ENCODE measurements at places on chromosomes 2 and 18.

- no peak for DNase-seq
These were observed 52.4 kb upstream of the ATP8B1 start for GRCh38 chr18:57855551-57855950.

DNA sequence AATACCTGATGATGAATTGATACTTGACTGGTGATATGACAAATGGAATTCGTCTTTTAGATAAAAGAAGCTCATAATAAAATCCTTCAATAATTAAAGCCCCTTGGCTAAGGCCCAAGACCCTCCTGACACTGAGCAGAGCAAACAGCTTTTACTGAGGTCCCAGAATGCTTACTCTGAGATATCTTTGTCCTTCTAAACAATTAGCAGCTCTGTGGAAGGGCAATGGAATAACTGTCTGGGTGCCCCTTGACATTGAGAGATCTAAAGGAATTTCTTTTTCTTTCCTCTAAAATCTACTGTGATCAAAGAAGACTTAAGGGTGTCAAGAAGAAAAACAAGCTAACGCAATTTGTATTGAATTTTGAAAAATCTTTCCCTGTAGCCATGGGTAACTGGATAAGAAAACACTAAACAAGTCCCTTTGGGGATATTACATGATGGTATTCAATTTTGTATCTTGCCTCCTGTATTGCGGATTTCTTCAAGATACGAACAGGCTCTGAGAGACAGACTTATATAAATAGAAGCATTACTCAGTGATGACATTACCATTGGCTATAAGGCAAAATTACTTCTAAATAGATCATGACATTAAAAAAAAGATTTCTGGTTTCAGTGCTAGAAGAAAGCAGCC is 128.8 kb downstream of the MREG start:
- DNase-seq = no peak

DNA sequence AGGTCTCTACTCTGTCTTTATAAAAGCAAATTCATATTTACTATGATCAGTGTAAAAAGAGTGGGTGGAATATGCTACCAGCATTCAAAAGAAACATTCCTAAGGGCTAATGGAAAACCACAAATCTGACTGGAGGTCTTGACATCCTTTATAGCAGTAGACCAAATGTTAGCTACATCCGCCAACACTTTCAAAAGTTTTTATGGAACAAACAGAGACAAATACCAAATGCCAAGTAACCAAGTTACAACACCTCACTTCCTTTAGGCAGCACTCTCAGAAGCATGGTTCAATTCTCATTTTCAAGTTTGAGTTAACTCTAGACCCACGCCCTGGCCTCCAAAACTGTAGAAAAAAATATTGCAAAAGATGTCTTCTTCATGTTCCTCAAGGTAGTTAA is 78.3 kb upstream of the SETBP1 start:
- no peak for DNase-seq

DNA sequence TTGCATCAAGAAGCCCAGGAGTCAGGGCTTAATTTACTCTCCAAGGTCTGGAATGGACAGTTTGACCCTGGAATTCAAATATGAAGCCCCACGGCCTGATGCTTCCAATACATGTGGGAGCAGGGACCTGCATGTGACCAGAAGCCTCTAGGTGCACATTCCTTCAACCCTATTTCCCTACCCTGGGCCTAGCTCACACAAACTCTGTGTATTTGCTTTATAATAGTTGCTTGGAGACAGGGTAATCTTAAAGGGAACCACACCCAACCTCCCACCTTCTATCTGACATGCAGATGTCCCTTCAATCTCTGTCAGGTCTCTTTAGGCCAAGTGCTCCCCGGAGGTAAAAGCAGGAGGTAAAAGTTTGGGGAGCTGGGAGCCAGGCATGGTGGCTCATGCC is 55.4 kb upstream of the PPP1CB start:
- DNase-seq = no peak

- no peak for DNase-seq
These were observed 270.7 kb downstream of the HRH4 start for GRCh38 chr18:24731158-24731557.

GRCh38 chr18:48639772-48640432 is 101.1 kb downstream of the CTIF start:
- DNase-seq = no peak

DNA sequence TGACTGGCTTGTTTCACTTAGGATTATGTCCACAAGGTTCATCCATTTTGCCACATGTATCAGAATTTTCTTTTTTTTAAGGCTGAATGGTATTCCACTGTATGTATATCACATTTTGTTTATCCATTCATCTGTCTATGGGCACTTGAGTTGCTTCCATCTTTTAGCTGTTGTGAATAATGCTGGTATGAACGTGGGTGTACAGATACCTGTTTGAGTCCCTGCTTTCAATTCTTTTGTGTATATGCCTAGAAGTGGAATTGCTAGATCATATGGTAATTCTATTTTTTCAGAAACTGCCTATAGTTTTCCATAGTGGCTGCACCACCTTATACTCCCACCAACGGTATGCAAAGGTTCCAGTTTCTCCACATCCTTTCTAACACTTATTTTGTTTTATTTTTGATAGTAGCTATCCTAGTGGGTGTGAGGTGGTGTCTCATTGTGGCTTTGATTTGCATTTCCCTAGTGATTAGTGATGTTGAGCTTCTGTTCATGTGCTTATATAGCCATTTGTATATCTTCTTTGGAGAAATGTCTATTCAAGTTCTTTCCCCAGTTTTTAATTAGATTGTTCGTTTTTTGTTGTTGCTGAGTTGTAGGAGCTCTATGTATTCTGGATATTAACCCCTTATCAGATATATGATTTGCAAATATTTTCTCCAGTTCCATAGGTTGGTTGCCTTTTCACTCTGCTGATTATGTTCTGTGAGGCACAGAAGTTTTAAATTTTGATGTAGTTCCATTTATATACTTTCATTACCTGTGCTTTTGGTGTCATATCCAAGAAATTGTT is 40.7 kb downstream of the TTC39C start:
- DNase-seq = peak; percentile 22

- peak; percentile 58 for DNase-seq
These were observed 53.4 kb downstream of the THADA start for GRCh38 chr2:43542285-43542933.

DNA sequence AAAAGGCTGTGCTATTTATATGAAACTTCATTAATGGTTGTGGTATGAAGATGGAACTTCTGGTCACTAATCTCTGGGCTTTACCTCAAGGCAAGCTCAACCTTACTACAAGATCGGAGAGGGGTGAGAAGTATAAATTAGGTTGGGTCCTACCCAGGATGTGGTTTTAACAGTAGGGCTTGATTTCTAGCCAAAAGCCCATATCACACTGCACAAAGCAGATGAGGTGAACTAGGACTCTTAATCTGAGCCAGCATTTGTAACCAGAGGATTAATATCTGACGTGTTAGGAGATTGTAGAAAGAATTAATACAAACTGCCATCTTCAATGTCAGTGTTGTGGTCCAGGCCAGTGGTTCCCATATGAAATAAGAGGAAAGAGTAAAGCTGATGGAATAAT is 86.4 kb upstream of the RGPD4 start:
- DNase-seq = no peak

- DNase-seq = no peak
These were observed 128.7 kb upstream of the L3MBTL4 start for GRCh38 chr18:6543330-6543908.

DNA sequence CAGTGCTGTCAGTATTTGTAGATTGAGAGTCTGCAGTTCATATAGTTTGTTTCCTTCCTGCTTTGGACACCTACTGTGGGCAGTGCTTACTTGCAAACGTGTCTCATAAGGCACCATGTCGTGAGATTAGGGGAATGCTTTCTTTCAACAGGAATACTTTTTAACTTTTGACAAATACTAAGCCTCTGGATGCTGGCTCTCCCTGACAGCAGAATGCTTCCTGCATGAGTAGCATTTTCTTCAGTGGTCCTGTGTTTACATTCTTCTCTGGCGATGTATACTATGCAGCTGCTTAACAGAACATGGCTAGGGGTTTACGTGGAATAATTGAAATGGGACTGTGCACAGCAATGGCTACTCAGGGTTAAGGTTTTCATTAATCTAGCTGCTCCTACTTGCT is 807.5 kb downstream of the MBD2 start:
- DNase-seq = no peak

GRCh38 chr2:72781480-72781879 is 44.4 kb downstream of the EXOC6B start:
- DNase-seq = no peak

DNA sequence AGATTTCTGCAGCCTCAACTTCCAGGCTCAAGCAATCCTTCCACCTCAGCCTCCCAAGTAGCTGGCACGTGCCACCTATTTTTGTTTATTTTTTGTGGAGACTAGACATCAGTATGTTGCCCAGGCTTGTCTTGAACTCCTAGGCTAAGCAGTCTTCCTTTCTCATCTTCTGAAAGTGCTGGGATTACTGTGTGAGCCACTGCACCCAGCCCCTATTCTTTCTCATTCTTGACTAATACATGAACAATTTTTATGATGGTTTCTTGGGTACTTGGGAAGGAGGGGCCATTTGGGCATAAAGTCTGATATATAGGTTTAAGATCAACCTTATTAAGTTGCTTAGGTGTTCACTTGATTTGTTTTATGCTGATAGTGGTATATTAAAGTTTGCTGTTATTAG is 26.2 kb downstream of the EPC2 start:
- no peak for DNase-seq

DNA sequence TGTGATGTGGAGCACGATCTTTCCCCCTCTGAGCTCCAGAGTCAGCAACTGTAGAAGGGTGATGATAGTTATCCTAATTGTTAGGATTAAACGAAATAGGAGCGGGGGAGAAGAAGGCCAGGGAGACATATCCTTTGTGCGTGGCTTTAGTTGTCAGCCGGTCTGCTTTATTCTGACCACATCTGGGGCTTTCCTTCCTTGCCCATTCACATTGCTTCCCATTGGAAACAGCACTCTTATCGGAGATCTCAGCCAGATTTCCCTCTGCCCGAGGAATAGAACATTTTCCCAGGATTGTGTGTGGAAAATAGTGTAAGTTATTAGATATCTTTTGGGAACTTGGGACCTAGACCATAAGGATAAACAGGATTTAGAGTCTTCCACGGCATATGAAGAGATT is 1.5 kb downstream of the RALB start:
- no peak for DNase-seq

GRCh38 chr18:41789001-41789400 is 166.0 kb upstream of the PIK3C3 start:
- no peak for DNase-seq

DNA sequence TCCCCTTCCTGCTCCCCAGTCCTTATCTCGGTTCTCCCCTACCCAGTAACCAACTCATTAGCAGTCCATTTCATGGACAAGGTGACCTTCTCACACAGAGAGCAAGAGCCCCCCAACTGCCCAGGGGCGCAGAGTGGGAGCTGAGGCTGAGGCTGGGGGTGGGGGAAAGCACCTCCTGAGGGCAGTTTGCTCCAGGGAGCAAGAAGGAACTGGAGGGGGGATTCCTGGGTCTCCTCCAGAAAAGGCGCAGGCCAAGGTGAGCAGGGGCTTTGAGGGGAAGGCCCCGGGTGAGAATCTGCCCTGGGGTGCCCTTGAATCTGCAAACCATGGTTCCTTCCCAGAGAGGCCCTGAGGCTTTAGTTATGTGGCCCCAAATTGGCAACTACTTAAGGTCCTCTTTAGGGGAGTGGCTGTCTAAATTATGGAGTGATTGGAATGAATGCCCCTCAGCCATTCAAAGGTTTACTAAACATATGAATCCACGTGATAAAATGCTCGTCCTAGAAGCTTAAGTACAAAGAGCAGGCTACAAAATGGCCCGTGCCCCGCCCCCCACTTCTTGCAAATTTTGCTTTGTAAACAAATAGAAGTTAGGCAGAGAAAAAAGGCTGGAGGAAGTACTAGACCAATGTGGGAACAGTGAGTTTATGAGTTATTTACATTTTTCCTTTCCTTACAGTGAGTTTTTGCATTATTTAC is 123.5 kb upstream of the HS6ST1 start:
- DNase-seq = no peak

DNA sequence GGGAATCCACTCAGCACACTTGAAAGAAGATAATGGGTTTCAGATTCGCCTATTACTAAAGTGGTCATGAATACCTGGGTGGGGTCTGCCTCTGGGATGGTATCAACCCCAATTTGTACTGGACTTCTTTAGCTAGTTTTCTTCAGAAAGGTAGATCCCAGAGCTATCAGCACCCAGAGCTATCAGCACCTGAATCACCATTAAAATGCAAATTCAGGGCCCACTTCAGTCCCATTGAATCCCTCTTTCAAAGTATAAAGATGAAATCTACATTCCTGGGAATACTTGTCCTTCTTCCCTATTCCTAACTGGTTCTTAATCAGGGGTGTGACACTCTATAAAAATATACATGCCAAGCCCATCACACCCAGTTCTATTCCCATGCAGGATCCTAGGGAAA is 914.3 kb downstream of the DCC start:
- DNase-seq = no peak

DNA sequence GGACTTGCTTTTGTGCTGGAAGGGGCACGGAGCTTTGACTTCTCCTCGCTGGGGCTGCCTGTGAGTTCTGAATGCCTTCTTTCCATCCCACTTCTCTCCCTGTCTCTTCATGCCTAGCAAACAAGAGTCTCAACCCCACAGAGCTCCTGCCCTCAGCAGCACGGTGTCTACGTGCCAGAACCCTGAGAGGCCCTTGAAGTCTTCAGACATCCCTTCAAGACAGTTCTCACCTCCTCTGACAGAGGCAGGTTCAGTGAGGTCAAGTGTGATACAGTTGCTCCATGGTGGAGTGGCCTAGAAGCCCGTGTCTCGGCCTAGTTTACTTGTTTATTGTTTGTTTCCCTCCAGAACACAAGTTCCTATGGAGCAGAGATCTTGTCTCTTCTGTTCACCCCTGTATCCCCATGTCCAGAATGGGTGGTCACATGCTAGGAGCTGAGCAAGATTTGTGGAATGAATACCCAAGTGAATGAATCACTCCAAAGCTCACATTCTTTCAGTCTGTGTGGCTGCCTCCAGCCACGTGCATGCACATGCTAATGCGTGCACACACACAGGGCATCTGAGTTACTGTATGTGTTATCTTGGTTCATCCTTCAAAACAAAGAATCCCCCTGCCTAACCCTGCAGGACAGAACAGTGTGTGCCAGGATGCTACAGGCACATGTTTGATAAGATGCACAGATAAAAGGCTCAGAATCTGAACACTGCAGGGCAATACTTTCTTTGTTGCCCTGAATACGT is 391.6 kb downstream of the NBAS start:
- DNase-seq = no peak

DNA sequence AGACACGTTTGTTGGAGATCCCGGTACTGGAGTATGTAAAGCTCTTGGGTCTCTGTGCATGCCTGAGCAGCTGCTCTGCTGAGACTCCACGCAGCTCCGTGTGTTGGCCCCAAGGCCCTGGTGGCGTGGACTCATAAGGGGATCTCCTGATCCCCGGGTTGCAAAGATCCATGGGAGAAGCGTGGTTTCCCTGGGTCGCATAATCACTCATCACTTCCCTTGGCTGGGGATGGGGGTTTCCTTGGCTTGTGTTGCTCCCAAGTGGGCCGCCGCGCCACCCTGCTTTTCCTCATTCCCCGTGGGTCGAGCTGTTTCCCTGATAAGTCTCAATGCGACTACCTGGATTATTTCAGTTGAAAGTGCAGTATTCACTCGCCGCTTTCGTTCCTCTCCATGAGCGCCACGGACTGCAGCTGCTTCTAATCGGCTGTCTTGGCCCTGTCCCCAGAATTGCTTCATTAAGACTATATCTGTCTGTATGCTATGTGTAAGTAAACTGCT is 76.0 kb downstream of the EPC2 start:
- DNase-seq = no peak

GRCh38 chr2:174903264-174903556 is 102.0 kb downstream of the CHN1 start:
- DNase-seq = no peak

- no peak for DNase-seq
These were observed 300.5 kb downstream of the INSIG2 start for GRCh38 chr2:118388771-118389170.
